Stimulated activated CD8-positive, alpha-beta memory T cell treated with anti-CD3 and anti-CD28 coated beads, Interleukin-2, amount 100 ng/mL, for 1 hour (primary cell): ENCODE measurements at places on chromosomes 1 and 21.

GRCh38 chr1:41735631-41736260 lies 183.0 kb downstream of the HIVEP3 start:
- no peak for DNase-seq

DNA sequence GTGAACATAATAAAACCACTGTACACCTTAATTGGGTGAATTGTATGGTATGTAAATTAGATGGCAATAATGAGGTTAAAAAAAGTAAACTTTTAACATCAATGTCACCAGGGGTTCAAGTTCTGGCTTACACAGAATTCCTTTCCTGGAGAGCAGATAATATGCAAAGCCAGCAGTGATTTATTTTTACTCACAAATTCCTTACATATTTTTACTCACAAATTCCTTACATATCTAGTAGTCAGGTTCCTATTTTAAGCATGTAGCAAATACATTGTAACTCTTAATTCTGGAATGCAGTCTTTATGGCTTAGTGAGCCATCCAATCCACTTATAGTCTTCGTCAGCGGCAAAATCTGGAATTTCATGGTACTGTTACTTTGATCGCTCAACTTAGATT lies 1.3 kb upstream of the UBE4B start:
- DNase-seq, result no peak

GRCh38 chr21:33212159-33212851 lies 17.4 kb upstream of the IFNAR2 start:
- no peak for DNase-seq

GRCh38 chr1:49102752-49103151 lies 326.1 kb upstream of the BEND5 start:
- no peak for DNase-seq

DNA sequence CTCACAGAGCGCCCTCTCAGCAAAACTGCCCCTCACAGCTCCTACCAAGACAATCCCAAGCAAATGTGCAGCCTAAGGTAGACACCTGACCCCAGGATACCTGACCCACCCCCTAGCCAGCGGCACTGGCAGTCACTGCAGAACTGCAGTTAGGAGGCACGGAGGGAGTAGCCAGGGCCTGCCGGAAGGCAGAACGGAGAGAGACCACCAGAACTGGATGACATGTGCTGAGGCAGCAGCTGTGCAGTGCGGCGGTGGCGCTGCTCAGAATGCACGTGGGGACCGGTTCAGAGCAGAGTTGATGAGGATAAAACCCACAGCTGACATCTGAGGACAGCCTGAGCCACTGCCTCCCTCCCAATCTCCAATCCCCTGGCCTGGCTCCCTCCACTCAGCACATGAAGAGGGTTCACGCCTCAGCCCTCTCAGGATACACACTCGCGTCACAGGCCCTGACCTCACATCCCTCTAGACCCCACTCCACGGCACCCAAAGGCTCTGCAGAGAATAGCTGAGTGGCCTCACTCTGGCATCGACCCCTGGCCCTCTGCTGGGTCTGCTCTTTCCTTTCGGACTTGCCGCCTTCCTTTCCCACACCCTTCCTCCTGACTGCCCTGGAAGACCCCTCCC lies 29.6 kb downstream of the UBE2G2 start:
- no peak for DNase-seq

GRCh38 chr1:235735621-235736020 lies 86.0 kb upstream of the GNG4 start:
- no peak for DNase-seq

DNA sequence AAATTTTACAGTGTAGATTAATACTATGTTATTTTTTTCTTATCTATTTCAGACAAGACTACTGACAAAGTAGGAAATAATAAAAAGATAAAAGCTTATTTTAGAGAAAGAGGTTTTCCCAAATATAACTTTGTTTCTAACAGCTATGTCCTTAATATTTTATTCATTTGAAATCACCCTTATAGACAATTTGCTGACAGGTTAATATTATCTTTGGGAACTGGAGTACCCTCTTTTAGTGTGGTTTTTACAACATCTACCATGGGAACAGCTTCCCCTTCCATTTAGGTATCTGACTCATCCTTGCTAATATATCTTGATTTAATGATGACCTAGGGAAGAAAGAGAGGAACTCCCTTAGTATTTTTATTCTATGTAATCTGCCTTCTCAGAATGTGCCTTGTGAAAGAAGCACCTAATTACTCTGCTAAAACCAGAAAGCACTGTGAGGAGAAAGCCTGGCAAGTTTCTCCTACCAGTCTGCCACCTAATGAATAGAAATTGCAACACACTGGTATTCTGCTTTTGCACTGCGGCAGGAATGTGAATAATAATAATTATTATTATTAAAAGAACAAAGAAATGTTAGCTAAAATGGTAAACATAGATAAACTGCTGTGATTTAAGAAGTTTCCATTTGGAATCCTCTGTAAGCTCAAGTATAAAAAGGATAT lies 192.8 kb downstream of the PDE4B start:
- no peak for DNase-seq

DNA sequence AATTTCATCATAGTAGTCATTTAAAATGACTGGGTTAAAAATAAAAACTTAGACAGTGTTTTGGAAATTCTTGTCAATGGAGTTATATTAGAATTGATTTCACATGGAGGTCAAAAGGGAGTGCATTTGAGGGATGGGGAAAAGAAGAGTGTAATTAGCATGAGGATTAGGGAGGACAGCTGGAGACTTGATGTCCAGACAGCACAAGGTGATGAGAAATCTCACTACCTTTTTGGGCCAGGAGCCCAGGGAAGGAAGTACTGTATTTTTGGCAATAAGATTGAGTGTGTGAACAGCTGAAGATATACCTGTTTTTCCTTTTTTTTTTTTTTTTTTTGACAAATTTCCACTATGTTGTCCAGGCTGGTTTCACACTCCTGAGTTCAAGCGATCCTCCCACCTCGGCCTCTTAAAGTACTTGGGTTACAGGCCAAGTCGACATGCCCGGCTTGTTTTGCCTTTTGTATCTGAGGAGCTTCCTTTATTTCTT lies 163.6 kb downstream of the PAPPA2 start:
- no peak for DNase-seq

DNA sequence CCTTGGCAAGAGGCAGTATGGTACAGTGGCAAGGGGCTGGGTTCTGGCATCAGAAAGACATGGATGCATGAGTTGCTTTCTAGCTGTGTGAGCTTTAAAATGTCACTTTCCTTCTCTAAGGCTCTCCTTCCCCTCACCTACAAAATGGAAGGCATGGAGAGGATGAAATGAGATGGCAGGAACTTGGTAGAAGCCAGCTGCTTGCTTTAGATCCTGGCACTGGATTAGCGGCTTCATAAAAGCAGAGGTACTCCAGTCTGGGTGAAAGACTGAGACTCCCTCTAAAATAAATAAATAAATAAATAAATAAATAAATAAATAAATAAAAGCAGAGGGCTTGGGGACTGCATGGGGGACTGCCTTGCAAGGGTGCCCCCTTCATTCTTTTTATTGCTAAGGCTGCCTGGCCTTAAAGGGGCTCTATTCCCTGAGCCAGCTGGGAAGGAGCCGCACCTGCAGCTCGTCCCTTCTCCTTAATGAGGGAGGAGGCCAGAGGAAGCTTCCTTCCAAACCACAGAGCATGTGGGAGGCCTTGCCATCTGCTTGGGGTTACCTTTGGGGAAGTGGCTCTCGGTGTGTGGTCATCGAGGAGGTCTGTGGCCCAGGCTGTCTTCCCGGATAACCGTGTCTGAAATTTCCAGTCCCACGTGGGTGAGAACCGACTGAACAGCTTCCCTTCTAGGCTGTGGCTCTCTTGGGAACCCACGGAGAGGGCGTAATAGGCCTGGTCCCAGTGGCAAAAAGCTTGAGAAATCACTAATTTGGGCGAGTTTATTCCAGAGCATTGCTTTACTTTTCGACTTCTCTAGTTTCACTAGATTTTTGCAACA lies 2.0 kb upstream of the ATP13A2 start:
- DNase-seq, result no peak

DNA sequence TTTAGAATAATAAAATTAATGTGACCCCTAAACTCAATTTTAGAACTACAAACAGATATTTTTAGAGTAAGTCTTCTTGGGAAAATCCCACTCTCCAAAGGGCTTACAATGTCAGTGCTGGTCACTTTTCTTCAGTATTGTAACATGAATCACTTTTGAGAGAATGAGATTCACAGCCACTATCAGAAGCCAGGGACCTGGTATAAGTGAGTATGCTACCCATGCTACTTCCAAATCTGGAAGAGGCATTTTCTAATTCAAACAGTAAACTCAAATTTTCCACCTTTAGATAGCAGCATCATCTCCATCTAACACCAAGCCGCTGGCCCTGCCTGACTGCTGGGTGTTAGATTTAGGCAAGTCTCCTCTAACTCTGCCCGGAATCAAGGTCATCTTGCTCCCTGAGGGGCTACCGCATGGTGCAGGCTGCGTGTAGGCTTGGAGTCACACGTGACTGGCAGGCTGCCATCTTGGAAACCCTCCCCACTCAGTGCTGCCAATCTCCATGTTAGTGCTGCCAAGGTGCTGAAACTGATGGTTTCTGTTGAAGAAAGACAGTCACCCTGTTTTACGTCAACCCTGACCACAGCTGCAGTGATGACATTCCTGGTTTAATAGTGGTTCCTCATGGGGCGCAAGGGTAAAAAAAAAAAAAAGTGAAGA lies 882.9 kb upstream of the B3GALT2 start:
- DNase-seq, result no peak

DNA sequence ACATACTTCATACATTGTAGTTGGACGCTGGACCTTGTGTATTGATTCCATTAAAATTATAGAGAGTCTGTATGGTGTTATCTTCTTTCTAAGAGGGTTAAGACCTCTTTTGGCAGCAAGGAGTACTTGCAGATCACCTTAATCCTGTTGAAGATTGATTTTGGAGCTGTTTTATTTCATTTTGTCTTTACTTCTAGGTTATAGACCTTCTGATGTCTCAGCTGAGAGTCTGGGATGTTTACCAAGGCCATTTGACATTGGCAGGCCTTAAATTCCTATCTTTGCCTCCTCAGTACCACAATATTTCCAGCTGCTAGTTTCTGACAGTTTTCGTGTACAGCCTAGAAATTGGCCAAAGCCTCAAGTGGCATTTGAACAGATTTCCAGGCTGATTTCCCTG lies 338.0 kb downstream of the LMO4 start:
- no peak for DNase-seq

DNA sequence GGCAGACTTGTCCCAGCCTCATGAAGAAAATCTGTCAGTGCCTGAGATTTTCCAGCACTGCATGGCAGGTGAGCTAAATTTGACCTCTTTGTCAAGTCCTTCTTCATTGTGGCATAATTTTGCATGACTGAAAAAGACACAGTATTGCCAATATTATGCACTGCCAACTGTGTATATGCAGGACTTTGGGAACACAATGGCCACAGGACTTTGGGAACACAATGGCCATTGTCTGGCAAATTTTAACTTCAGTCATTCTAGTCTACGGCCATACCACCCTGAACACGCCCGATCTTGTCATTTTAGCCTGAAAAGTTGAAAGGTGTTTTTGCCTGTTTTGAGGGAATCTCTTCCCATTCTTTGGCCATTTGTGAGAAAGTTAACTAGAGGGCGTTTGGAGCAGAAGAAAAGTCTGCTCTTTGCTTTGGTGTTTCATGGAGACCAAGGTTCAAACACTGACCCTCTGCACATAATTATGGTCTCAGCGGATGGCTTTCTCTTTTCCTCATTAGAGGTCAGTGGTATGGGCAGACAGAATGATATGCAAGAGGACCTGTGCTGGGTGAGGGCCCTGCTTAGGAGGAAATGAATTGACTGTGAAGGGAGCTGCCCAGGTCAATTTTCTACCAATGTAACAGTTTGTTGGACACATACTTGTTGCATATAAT lies 72.4 kb upstream of the NEK7 start:
- DNase-seq, result no peak

DNA sequence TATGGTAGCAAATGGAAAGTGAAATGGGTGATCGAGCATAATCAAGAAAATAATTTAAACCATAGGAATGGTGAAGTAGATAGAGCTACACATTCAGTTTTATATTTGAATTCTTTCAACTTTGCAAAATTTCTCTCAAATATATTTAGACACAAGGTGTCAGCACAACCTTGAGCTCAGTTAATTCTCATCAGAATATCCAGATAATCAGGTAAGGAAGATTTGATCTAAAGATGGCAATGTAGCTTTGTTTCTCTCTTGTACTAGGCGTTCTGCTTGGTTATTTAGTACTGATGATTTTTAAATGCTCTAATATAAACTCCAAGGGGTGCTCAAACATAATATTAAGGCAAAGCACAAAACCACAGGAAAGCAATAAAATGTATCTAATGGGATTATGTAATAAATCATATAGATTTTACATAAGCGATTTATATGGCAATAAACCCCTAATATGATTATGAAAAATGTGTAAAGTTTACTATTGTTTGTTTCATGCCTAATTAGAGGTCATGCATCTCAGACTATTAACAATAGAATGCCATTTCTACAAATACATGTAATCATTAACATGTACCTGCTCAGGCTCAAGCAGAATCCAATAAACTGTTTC lies 32.4 kb upstream of the SERTAD4 start:
- no peak for DNase-seq

- DNase-seq, result no peak
Measured at GRCh38 chr1:184635347-184635979, 119.2 kb downstream of the EDEM3 start.

DNA sequence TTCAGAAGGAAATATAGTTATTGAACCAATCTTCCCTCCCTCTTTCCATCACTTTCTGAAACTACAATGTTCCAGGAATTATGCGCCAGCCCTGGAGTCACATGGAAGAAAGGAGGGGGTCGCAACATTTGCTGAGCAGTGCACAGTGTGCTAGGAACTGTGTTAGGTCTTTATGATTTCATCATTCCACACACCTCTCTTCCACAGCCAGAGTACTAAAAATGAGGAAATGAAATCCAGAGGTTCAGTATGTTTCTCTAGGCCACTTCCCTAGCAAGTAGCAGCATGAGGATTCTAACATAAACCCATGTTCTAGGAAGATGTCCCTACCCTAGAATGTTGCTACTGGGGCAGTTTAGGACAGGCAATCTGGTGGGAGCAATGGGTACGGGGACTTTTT lies 158.1 kb downstream of the SLC45A1 start:
- no peak for DNase-seq

GRCh38 chr1:213104604-213105003 lies 53.6 kb downstream of the RPS6KC1 start:
- DNase-seq, result no peak

GRCh38 chr1:246294263-246294662 lies 212.8 kb downstream of the SMYD3 start:
- DNase-seq, result no peak

GRCh38 chr1:245317217-245317616 lies 162.4 kb downstream of the KIF26B start:
- DNase-seq, result no peak

DNA sequence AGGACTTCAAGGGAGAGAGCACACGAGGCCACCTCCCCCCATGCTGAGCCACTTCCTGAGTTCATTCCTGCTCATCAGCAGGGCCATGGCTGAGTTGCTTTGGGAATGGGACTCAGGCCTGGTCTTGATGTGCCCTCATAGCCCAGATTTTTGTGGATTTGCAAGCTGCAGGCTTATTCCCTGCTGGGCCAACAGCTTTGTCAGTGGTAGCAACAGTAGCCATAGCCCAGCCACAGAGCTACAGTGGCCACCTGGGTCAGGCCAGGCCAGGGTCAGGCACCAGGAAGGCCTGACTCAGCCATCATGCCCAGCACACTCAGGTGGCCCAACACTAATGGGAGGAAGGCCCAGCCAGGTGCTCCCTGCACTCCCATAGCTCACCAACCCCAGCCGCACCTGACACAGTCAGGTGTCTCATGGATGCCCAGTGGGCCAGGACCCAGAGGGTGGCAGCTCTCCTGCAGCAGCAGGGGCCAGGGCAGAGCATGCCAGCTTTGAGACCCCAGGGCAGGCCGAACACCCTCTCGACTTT lies 33.5 kb downstream of the EPHA2 start:
- no peak for DNase-seq
